Mucosa of descending colon (tissue), 3 donors: ENCODE measurements at places on chromosomes 1 and 21.

DNA sequence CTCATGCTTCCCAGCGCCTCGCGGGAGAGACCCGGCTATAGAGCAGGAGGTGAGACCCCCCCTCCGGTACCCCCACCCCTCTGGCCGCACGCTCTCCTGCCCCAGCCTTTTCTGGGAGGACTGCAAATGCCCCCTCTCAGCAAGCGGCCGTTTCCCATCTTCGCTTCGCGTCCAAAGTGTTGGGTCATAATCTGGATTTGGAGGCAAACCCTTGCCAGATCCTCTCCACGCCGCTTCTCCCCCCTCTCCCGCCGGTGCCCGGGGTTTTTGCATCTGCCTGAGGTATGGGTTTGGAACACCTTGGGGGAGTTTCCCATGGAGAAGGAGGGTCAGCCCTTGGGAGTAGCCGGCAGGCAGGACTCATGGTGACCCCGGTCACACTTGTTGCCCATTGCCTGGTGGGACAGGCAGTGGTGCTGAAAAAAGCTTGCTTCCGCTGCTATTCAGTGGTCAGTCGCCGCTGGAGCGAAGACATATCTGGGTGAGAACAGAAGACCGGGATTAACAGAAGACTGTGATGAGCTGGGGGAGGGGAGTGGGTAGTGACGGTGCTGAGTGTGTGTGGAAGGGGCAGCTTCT is 935 bp downstream of the KCNK2 start:
- DNase-seq, result no peak

DNA sequence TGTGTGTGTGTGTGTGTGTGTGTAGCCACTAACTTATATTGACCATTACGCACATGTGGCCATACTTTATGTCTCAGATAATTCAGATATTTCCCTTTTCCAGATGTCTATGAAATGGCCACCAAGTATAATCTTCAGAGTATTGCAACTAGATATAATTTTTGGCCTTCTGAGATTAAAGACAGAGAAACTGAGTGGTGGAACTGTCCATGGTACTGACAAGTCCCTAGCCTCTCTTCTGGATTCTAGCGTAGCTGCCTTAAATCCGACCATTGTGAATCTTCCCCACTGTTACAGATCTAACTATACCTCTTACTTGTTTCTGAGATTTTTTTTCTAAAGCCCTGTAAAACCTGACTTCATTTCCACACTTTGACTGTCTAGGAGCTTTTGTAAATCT is 100.0 kb upstream of the SERTAD4 start:
- DNase-seq, result peak; percentile 14

GRCh38 chr1:35047188-35047858 is 15.6 kb upstream of the ZMYM6 start:
- no peak for DNase-seq

DNA sequence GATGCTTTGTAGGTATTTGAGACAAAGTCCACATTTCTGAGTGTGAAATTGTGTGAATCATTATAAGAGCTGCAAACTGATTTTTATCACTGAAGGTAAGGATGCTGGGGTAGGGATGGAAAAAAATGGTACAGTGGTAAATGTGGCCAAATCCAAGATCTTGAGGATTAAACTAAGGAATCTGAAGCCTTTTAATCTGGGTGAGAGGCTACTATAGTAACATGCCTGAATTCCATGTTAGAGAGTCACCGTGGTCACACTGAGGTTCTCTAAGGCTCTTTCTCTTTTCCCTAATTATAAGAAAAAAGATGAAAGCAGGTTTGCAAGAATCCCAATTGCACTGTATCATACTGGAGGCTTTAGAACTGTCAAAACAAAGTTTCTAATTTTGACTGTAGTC is 17.6 kb downstream of the PTGER3 start:
- DNase-seq, result no peak

DNA sequence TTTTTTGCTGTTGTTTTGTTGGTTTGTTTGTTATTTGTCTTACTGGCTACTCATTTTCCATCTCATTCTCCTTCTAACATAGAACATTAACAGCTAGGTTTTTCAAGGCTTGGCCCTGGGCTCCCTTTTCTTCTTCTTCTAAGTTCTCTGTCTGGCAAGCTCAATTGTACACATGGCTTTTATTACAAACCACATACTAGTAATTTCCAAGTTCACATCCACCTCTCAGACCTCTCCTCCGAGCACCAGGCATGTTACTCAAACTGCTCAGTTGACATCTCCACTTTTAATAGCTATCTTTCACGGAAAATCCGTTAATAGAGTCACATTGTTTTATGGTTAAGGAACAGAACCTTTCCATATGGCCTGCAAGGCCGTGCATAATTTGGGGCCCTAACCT is 736.9 kb upstream of the ADAMTS5 start:
- no peak for DNase-seq
